Muscle of leg (tissue), 16 donors: ENCODE measurements at places on chromosomes 13 and 19. TPM values are rescaled to one million over a fixed set of nuclear protein-coding genes. Genes with fewer than 3 reads are reported as not detected.

DNA sequence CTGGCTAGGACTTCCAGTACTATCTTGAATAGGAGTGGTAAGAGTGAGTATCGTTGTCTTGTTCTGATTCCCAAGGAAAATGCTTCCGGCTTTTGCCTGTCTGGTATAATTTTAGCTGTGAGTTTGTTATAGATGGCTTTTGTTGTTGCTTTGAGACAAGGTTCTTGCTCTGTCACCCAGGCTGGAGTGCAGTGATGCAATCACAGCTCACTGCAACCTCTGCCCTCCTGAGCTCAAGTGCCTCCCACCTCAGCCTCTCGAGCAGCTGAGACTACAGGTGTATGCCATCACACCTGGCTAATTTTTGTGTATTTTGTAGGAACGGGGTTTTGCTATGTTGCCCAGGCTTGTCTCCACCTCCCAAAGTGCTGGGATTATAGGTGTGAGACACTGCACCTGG, 6.1 kb upstream of the ZNF543 start:
- H3K27ac ChIP-seq = no peak overlapping the region
- H3K4me3 ChIP-seq = no peak overlapping the region
- DNase-seq = no peak
- H3K36me3 ChIP-seq = no peaks in the 10 kb centered on the region

GRCh38 chr13:74191410-74191809, 57.2 kb upstream of the KLF12 start:
- H3K27ac ChIP-seq = no peak overlapping the region
- no peak for DNase-seq
- H3K4me1 ChIP-seq = no peaks in the 10 kb centered on the region
- H3K4me3 ChIP-seq = no peak overlapping the region
- no peaks in the 10 kb centered on the region for H3K36me3 ChIP-seq

- H3K4me3 ChIP-seq = no peak overlapping the region
- no peaks in the 10 kb centered on the region for H3K4me1 ChIP-seq
- peaks cover 37% of the 10 kb centered on the region for H3K27me3 ChIP-seq
These were observed 2.2 kb downstream of the TMPRSS9 start for GRCh38 chr19:2362046-2362969.

The PSG11 gene
- total RNA-seq = 0.75 TPM

DNA sequence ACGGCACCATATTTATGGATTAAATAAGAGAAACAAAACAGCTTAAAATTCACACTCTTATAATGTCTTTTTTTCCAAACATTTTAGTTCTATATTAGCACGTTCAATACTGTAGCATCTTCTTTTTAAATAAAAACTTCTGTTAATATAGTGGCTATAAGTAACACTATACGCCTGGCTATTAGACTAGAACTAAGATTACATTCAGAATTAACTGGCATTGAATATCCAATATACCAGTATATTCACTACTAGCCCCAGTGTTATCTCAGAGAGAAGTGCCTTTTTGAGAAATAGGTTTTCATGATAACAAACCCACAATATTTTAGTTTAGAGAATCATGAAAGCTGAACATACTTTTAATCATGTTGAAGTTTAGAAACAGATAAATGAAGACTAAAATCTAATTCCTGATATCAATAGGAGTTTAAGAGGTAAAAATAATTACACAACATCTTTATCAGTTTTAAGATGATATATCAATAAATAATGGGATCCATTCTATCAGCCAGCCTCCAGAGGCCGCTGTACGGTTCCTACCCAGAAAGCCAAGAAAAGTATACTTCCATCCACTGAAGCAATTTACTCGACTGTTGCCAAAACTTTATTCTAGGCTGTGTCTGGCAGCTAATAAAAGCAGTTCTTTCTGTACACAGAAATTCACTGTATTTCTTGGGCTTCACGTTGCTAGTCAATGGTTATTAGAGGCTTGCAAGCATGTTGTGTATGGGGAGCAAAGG, 1113.4 kb upstream of the MIR17HG start:
- no peak overlapping the region for H3K27ac ChIP-seq
- no peak for DNase-seq
- no peaks in the 10 kb centered on the region for H3K36me3 ChIP-seq
- no peaks in the 10 kb centered on the region for H3K4me1 ChIP-seq
- no peak overlapping the region for H3K4me3 ChIP-seq

The CAPN12 gene
- 0.62 TPM for total RNA-seq
